KG1 (cell line): ENCODE measurements at places on chromosomes 12 and 14.

DNA sequence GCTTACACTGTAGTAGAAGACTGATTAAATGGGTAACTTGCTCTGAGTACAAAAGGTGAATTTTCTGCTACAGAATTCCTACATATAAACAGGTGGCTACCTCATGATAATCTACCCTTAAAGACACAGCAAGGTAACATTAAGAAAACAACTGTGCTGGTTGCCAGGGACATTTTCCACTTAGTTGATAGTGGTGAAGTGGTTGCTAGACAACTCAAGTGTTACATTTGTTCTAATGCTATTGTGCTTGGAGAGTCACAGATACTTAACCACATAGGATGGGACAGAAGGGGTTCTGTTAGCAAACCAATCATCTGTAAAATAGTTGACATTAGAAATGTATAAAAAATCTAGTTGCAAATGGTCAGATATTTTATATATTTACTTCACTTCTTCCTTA is 870.3 kb upstream of the SEL1L start:
- no peak for DNase-seq

- DNase-seq = no peak
These were observed 142.5 kb downstream of the PDE3A start for GRCh38 chr12:20510811-20511210.

DNA sequence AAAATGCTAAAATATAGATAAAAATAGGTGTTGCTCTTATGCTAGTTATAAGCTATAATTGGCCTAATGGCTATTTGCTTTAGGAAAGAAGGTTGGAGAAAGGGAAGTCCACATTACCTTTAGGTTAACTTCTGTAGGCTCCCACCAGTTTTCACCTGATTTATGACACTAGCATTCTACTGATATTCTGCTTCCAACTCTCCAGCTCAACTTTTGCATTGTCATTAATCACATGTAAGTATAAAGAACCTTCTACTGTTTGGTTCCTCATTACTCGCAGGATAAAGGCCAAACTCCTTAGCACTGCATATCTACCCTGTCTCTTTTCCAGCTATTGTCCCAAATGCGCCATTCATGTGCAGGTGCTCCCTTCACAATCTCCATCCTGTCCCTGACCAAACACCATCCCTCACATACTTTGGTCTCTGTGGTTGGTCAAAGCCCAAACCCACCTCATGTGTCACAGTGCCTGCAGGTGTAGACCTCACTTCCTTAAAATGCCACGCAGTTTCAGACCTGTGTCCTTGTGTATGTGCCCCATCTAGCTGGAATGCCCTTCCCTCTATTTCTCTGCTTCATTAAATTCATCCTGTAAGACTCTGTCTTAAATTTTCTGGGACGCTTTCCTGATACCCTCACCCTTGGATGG is 3.3 kb downstream of the DDHD1 start:
- DNase-seq = no peak

- no peak for DNase-seq
These were observed 14.4 kb downstream of the CD9 start for GRCh38 chr12:6214633-6215032.

DNA sequence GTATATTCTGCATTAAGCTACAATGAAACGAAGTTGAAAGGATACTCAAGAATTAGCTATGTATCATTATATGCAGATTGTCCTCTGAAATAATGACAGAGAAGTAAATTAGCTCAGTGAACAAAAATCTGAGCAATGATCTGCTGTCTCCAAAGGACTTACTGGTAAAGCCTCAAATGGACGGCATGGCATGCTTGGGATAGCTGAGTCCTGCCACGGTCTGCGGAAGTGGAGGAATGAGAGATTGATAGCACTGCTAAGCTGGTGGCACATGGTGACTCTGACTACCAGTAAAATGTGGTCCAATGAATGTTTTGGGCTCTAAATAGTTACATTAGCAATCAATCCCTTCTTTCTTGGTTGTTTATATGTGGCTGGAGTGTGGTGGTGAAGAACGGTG is 3.7 kb upstream of the DENND5B start:
- DNase-seq = no peak

DNA sequence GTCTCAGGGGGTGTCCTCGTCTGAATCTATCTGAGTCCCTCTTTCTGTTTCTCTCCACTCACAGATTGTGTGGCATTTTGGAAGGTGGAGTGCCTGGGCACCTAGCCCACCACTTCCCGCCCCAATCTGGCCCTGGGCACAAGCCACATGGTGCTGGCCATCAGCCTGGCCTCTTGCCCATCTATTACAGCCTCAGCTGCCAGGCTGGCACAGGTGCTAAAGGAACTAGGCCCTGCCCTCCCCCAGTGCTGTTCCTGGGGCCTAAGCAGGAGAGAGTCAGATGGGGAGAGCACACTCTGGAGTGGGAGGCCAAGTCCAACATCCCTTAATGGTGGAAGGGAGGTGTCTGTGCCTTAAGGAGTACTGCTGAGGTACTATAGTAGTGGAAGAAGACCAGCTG is 8.3 kb upstream of the CALCOCO1 start:
- DNase-seq = no peak

DNA sequence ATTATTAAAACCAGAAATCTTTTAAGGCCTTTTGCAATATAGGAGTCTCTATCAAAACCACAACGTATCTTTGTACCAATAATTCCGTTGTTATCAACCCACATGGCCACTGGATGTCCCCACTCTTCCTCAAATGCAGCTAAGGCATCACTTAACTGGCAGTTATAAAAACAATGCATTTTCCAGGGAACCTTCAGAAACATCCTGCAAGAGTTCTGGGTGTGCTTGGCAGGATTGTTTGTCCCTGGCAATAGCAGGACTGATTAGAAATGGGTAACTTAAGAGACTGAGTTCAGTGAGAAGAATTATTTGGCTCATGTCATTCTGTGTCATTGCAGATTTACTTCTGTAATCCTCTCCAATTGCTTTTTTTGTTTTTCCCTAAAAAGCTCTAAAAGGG is 112.0 kb downstream of the SLC15A5 start:
- DNase-seq = no peak

- no peak for DNase-seq
These were observed 76.3 kb downstream of the PHLDA1 start for GRCh38 chr12:75955251-75955650.

GRCh38 chr14:72517736-72518135 is 376.2 kb downstream of the DPF3 start:
- DNase-seq = no peak

DNA sequence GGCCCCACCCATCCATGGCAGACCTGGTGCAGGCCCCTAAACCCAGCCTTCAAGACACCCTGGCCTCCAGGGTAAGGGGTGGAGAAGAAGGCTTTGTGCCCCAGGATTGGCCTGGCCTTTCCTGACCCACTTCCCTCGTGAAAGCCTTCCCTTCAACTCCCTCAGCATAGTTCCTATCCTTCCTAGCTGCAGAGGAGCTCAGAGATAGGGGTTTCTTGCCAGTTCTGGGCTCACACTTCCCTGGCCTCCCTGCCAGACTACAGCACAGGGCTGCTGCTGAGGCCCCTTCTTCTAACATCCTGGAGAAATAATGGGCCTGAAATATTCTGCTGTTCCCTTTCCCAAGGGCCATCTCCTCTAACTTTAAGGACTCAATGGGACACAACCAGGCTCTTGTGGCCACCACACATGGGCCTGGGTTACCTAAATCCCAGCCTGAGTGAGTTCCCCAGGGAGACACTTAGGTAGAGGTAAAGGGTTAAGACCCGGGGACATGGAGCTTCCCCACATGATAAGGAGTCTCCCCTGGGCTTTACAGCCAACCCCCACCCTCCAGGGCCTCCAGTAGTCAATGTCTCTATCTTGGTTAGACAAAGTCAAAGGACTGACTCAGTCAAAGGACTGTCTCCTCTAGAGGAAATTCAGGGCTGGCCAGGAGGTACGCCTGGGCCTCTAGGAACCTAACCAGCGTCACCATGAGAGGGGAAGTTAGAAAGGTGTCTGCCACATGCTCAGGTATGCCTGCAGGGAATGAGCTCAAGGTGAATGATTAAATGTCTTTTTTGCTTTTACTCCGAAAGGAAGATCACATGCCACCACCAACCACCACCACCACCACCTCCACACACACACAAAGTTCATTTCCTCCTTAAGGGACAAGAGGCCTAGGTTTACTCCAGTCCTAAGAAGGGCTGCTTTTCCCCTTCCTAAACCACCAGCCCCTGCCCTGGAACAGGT is 7.1 kb downstream of the ZFP36L1 start:
- DNase-seq = no peak

DNA sequence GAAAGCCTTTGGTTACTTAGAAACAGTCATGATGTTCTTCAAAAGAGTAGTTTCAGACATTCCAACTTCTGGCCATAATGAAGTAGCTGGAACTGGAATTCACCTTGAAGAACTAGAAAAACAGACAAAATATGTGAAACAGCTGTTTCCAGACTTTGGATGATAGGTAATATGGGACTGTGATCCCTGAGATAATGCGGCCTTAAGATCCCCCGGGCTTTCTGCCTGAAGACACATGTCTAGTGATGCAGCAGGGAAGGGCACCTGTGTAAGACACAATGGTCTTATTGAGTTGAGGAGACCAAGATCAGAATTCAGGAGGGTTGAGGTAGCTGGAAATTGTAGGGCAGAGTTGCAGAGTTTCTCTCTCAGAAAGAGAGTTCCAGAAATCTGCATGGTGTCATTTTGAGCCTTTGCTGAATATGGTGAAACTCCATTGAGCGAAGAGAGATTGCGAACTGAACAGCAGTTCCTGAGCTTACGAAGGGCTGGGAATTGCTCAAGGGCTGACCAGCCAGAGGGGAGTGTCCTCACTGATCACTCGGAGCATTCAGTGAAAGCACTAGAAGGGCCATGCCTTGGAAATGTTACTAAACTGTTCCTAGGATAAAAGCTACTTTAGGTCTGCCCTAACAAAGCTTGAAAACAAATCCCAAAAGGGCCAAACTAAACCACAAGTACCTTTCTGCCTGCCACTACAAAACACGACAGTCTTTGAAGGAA is 41.7 kb upstream of the FRS2 start:
- no peak for DNase-seq

DNA sequence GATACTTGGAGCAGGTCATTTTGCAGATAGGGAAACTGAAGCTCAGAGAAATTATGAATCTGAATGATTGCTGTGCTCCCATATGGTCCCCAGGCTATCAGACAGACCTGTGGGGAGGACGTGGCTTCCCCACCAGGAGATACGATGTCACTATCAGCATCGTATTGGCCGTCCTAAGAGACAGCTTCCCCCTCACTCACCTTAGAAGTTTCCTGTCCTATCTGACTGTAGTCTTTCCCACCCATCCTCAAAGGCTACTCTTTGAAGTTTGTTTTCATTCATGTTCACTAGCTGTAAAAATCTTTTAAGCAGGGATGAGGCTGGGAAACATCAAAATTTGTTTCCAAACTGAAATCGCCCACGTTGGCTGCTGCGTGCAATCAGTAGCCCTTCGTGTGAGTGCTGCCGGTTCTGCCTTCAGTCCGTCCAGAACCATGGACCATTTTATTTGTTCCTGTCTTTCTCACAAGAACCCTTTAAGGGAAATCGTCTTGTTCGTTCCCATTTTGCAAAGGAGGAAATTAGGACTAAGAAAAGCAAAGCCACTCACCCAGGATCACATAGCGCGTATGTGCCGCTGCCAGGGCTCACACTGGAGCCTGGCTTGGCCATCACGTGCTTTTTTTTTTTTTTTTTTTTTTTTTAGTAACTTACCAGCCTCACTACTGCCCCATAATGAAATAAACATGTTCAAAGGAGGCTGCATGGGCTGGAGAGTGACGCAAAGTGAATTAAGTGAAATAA is 1.0 kb upstream of the KDM2B start:
- peak; percentile 35 for DNase-seq

GRCh38 chr14:54814076-54814475 is 88.5 kb downstream of the GCH1 start:
- DNase-seq = no peak

- no peak for DNase-seq
These were observed 296.5 kb downstream of the ERC1 start for GRCh38 chr12:1287446-1287975.

GRCh38 chr12:19978193-19978592 is 390.1 kb upstream of the PDE3A start:
- no peak for DNase-seq

GRCh38 chr12:68915055-68915454 is 17.9 kb downstream of the CPM start:
- no peak for DNase-seq

- DNase-seq = no peak
These were observed 36.6 kb downstream of the WDR89 start for GRCh38 chr14:63605041-63605532.

- DNase-seq = no peak
These were observed 113.3 kb upstream of the ATP2B1 start for GRCh38 chr12:89821896-89822295.

GRCh38 chr12:69991690-69992288 is 166.8 kb downstream of the MYRFL start:
- DNase-seq = no peak

- DNase-seq = no peak
These were observed 437.5 kb upstream of the TMEM132C start for GRCh38 chr12:127829281-127830064.

GRCh38 chr14:75223664-75224154 is 47.3 kb upstream of the TMED10 start:
- no peak for DNase-seq

DNA sequence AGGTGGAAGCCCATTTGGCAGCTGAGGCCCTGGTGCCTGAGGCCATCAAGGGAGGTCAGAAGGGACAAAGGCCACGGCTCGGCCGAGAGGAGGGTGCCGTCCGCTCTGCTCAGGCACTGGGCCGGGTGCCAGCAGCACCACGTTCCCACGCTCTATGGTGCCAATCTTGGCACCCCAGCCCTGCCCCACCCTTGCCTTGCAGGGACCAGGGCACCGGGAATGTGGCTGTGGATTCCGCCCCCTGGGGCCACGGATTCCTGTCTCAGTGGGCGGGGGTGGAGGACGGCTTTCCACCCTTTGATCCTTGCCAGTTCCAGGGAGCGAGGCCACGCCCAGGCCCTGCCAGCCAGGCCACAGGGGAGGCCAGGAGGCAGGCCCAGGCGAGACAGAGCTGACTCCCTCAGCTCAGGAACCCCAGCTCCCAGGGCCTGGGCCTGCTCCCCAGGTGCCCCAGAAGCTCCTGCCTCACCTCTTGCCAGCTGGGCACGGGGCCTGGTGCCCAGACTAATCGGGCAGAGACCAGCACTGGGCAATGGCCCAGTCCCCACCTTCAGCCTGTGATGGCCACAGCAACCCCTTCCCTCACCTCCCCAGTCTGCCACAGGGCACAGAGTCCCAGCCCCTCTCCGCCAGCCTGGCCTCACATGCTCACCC is 26.4 kb upstream of the GPR132 start:
- no peak for DNase-seq

GRCh38 chr12:80559766-80560165 is 115.7 kb downstream of the PTPRQ start:
- DNase-seq = no peak

DNA sequence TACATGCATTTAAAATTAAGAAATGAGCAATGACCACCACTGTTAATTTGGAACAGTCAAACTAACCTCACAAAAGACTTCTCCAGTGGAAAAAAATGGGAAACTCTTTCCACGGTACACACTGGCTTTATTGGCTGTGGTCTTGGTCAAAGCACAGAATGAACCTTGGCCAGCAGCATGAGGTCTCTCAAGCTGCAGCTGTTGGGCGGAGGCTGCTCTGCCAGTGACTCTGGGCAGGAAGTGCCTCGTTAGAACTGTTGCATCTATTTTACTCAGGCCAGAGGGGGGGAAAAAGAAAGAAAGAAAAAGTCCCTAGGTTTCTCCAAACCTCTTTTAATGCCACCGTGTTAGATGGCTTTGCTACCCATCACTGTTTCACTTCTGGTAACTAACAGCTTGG is 279.8 kb upstream of the DIO2 start:
- DNase-seq = no peak

GRCh38 chr12:2984249-2984648 is 25.1 kb downstream of the TEAD4 start:
- no peak for DNase-seq

GRCh38 chr12:50297027-50297426 is 13.7 kb upstream of the LIMA1 start:
- no peak for DNase-seq
